H54 (cell line): ENCODE measurements at places on chromosomes 1 and 21.

DNA sequence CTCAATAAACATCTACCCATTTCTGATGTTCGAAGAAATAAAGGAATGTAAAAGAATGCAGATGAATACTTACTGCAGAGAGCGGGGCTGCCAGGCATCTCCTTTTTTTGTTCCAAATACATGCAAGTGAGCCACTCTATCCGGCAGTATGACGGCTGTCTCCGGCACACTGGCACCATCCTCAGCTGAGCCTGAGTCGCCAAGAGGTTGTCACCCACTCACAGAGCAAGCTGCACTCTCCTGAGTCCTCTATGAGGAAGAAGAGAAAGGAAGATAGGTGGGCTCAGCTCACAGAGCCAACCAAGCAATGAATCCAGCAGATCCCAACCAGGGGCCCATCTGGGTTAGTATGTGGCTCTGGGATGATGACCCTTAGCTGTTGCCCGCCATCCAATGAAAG is 65.3 kb downstream of the CD46 start:
- no peak for DNase-seq

- no peak for DNase-seq
Measured at GRCh38 chr1:234970401-234970730, 158.3 kb downstream of the TOMM20 start.

- no peak for DNase-seq
Measured at GRCh38 chr21:28229814-28230213, 762.9 kb downstream of the LTN1 start.

DNA sequence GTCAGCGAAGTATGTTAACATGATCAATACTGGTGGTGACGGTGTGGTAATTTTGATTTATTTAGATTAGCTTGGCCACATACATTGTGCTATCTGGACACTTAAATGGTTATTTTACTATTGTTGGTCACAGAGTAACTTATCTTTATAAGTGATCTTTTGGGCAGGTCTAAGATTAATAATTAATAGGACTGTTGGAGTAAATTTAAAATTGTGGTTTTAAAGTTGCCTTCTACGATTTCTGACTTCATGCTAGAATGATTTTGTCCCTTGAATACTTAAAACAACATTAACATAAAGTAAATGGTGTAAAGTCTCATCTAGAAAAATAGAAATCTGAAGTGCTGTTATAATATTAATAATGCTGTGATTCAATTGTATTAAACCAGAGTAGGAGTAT is 14.7 kb downstream of the SRRM1 start:
- DNase-seq: no peak

- DNase-seq: no peak
Measured at GRCh38 chr1:81803431-81804110, 2.8 kb downstream of the ADGRL2 start.

DNA sequence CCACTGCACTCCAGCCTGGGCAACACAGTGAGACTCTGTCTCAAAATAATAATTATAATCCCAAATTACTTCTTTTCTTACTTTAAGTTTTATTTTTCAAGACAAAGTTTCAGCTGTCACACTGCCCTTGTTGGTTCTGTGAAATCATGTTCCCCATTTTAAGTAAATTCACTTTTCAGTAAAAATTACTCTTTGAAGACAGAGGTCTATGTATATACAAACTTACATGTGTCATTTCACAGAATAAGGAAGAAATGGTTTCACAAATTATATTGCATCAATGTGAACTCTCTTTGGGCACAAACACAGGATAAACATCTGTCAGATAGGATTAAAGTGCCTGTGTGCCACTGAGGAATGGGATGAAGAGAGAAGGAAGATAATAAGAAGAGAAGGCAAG is 33.1 kb upstream of the ETS2 start:
- no peak for DNase-seq

GRCh38 chr1:212683357-212683722 is 16.3 kb downstream of the BATF3 start:
- DNase-seq: no peak

DNA sequence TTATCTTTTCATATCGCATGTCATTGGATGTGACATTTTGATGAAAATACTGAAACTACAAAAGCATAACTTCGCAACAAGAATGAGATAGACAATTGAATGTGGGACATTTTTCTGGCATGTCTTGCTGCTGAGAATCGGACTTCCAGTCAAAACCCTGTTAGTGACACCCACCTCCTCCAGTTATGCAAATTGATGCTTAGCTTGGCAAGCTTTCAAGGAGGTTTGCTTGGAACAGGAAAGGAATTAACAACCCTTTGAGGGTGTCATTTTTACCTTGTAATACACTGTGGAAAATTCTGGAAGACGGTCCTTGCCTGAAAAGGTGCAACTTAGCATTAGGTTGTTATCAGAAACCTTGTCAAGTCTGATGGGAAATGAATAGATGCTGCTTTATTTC is 38.8 kb upstream of the FAM3B start:
- no peak for DNase-seq

DNA sequence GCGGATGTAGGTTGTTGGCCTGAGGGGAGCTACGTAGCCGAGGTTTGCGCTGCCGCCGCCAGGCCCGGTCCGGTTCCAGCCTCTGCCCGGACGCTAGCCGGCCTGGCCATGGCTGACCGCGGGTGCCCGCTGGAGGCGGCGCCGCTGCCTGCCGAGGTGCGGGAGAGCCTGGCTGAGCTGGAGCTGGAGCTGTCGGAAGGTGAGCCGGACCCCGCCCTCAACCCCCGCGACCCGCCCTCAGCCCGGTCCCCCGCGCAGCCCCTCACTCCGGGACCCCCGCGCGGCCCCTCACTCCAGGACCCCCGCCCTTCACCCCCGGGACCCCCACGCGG is 299 bp downstream of the DIP2A start:
- no peak for DNase-seq

GRCh38 chr1:111192658-111193519 is 7.6 kb downstream of the DENND2D start:
- no peak for DNase-seq
